ENCODE measurements at places on chromosomes 13 and 19.

DNA sequence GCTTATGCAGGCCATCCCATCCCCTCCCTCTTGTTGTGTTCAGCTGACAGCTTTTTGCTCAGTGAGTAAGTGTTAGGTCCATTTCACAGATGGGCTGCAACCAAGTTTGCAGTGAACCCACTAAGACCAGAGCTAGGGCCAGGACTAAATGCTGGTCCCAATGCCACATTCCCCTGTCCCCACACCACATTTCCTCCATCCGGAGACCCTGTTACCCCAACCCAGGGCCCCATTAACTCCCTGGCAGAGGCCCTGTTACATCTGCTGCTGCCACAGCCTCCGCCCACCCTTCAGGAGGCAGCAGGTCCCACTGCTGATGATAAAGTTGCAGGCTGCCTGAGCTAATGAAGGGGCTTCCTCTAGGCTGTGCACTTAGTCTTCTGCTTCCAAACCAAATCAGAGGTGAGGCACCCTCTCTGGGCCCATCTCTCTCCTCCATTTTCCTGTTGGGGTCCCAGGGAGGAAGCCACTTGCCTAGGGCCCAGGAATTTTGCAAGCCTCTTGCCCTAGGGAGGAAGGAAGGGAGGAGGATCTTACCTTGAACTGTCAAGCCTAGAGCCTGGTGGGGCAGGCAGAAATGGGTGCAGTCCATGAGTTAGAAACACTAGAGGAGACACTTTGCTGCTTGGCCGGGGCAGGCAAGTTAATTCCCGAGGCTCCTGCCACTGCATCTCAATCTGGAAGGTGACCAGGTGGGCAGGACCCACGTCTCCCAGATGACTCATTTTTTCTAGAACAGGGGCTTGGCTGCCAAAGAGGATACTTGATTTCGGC lies 3.4 kb upstream of the USF2 start:
- DNase-seq, result no peak

DNA sequence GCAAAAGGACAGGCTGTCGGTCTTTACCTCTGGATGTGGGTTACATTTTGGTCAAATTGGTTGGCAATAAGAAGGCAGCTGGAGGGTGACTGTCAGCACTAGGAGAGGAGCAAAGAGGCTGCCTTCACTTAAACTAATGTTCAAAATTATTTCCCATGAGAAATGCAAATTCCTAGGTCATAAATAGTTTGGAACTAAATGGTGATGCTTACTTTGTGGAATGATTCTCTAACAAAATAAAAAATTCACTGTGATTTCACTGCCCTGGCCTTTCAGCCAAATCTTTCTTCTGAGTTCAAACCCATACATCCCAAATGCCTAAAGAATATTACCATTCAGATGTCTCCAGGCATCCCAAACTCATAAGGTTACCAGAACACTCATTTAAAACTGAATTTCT lies 25.0 kb upstream of the OXGR1 start:
- no peak for DNase-seq

DNA sequence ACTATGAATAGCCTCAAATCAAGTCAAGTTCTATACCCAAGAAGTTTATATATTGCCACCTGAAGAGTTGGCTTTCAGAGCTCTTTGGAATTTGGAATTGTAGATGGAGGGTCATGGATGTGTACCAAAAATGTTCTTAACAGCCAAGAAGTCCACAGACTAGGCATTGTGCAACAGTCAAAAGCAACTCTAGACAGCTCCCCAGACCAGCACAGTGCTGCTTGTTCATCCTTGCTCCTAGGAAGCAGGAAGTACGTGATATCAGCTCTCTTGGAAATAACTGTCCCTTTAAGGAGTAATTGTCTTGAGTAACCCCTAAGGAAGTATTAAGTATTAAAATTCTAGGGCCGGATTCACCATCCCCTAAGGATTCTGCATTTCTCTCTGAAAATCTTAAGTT lies 30.7 kb upstream of the IL17D start:
- DNase-seq, result no peak

DNA sequence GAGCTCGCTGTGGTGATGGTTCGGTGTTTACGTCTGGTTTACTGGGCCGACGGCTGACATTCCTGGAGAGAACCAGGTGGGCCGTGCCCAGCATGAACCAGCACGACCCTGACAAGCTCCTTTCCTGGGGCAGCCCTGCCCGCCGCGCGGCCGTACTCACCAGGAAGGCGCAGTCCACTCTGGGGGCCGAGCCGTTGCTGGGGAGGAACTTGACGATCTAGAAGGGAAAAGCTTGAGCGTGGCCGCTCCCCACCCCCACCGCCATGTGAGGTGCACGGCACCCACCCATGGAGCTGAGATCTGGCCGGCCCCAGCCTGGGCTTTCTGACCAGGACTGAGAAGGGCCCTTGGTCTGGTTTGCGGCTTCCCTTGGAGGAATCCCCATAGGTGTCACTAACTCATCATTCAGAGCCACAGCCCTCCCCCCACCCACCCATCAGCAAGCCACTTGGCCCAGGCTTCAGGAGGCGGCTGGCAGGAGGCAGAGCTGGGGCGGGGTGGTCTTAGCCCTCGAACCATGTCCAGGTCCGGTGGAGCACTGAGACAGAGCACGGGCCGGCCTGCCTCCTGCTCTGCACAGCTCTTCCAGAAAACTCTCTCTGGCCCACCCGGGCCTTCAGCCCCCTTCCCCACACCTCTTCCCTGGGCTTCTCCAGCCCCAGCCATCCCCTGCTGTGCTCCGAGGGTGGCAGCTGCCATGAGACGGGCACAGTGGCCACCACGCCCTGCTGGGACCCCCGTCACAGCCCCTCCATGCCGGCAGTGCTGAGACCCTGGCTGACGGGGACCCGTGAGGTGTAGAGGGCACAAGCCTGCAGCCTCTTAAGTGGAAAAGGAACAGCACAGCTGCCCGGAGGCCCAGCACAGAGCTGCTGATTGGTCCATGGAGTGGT lies 6.2 kb downstream of the ATP4B start:
- no peak for DNase-seq

GRCh38 chr13:107734891-107735625 lies 480.3 kb downstream of the LIG4 start:
- DNase-seq, result no peak

DNA sequence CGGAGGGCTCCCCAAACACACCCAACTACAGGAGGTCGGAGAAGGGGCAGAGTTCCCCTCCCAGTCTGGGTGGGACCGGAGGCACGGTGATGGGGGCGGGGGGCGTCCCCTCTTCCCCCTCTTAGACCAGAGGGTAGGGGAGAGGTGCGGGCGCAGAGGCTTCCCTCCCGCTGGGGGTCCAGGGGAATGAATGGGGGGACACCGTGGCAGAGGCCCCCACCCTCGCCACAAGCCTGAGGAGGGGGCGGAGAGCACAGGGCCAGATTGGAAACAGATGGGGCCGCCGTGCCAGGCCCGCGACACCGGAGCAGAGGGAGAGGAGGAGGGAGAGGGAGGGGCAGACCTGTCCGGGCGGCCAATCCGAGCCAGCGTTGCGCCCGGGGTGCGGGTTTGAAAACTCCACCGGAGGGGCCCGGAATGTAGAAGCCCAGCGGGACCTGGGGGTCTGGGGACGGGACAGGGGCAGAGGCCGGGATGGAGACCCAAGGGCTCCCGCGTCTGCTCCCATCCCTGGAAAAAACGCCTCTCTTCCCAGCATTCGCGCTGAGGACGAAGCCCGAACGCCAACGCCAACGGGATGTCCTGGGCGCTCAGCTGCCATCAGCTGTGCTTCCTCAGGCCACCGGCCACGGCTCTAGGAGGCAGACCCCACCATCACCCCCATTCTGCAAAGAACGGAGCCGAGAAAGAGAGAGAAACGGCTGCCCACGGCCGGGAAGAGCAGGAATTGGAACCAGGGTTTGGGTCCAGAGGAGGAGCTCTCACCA lies 46.8 kb downstream of the PTPRS start:
- no peak for DNase-seq

DNA sequence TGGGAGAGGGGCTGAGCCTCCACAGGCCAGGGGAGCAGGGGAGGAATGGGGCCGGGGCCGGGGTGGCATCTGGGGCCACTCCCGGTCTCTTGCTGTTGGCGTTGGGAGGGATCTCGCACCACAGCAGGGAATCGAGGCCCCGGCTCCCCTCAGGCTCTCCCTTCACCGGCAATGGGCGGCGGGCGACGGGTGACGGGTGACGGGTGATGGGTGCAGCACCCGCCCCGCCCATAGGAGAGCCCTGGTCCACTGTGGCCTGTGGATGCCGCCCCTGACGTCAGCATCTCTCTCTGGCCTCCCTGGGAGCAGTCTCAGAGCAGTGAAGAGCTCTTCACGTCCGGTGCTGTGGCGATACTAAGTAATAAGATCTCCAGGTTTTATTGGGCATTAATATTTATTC lies 133.6 kb downstream of the KDM4B start:
- no peak for DNase-seq

- no peak for DNase-seq
Measured at GRCh38 chr13:113051641-113052040, 54.0 kb upstream of the F7 start.

DNA sequence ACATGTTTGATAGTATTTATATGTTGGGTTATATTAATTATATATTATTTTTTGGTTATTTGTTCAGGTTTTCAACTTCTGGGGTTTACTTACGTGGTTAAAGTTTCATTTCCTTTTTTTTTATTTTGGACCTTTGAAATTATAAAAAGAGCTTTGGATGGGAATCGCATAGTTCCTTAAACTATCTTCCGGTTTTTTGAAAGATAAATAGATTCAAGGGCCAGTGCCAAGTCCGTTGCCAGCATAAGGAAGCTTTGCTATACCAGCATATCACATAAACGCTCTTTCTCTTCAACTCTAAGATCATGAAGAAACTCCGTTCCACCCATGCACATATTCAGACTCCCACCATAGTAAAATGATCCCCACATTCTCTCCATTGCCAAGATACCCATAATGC lies 7.4 kb upstream of the OXGR1 start:
- no peak for DNase-seq

DNA sequence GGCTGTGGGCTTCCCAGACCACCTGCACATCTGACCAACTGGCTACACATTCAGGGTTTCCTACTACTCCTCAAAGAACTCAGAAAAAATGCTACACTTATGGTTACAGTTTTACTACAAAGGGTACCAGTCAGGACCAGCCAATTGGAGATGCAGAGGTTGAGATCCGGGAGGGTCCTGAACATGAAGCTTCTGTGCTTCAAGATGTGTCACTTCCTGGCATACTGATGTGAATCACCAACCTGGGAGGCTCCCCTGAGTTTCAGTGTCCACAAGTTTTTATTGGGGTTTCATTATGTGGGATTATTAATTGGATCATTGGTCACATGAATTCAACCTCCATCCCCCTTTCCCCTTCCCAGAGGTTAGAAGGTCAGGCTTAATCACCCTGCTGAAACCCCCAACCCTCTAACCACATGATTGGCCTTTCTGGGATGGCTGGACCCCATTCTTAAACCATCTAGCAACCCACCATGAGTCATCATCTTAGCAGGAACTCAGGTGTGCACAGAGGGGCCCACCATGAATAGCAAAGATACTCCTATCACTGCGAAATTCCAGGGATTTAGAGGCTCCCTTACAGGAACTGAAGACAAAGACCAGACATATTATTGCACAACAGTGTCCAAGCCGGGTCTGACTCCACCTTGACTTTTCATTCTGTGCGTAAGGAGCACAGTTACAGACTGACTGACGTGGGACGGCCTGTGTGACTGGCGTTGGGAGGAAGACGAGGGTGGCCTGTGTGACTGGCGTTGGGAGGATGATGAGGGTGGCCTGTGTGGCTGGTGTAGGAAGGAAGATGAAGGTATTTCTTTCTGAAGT lies 90.7 kb downstream of the ATP8A2 start:
- no peak for DNase-seq

- DNase-seq, result no peak
Measured at GRCh38 chr19:12891553-12892021, 627 bp downstream of the GCDH start.

GRCh38 chr19:14006766-14007562 lies 844 bp upstream of the RFX1 start:
- no peak for DNase-seq

- DNase-seq, result no peak
Measured at GRCh38 chr13:104106705-104107393, 1040.6 kb upstream of the SLC10A2 start.

DNA sequence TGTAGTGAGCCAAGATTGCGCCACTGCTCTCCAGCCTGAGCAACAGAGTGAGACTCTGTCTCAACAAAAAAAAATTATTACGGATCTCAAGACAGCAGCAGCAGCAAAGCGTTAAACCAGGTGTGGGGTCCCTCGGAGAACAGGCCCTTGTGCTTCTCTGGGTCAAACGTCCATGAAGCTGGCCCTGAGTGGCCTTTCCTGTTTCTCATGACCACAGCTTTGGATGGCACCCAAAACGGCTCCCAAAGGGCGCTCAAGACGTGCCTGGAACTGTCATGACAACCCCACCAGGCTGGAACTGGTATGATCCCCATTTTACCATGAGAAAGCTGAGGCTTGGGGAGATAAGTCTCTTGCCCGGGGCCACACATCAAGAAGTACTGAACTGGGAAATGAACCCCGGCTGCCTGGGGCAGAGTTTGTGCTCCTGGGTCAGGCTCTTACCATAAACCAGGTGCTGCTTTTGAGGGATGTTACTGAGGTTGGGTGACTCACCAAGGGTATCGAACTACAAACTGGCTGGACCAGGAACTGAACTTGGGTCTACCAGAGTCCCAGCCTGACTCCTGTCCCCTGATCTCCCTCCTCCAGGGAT lies 11.6 kb upstream of the SAMD1 start:
- no peak for DNase-seq

DNA sequence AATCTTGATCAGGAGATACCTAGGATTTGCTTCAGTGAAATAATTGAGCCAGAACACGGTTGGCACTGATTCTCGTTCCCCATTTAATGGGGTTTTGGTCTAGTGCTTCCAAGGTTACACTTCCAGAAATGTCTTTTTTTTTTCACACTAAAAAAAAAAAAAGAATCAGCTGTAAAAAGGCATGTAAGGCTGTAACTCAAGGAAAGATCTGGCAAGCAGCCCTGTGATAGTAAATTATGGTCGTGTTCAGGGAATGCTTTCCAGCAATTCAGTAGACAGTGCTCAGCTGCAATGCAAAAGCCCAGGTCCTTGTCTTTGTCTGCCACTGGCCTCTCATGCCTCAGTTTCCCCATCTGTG lies 27.2 kb upstream of the NDUFS7 start:
- no peak for DNase-seq

- DNase-seq, result no peak
Measured at GRCh38 chr13:32447894-32448623, 20.1 kb upstream of the N4BP2L1 start.

- DNase-seq, result no peak
Measured at GRCh38 chr13:23180711-23181110, at the start of gene SGCG. SGCG (plus strand) TSS chr13:23180979; CDS start chr13:23203695, 22,716 bp downstream.

DNA sequence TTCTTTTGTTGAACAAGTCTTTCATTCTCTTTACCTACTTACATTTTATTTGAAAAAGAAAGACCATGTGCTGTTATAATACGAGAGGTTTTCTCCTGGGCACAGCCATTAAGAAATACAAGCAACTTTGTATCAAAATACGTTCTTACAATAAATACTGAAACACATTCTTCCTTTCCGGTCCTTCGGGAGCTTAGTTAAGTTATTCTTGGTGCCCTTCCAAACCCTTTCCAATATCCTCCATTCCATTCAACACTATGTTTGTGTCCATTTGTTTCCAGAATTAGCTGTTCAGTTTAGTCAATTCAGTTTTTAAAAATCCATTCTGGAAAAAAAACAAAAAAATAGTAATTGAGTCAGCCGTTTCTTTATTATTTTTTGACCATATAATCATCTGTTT lies 746.8 kb upstream of the SLC10A2 start:
- DNase-seq, result no peak
